Activated CD4-positive, alpha-beta T cell treated with anti-CD3 and anti-CD28 coated beads, Interleukin-2, amount 50 U/mL, for 48 hours (primary cell): ENCODE measurements at places on chromosomes 5 and 9.

DNA sequence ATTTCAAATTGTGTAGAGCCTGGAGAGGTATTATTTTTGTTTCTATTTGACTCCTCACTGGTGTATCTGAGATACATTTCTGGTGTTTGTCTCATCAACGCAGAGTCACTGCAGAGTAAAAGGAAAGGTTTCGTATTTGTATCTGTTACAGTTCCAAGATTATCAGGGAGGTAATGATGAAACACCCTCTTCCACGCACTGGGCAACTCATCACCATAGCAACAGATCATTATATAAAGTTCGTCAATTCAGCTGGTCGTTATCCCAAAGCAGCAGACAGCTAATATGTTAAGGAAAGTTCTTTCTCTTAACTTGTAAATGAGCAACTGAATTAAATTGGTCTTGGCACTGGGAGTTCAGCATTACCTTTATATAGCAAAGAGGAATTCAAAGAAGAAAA lies 513.5 kb downstream of the MTRR start:
- no peak for DNase-seq

DNA sequence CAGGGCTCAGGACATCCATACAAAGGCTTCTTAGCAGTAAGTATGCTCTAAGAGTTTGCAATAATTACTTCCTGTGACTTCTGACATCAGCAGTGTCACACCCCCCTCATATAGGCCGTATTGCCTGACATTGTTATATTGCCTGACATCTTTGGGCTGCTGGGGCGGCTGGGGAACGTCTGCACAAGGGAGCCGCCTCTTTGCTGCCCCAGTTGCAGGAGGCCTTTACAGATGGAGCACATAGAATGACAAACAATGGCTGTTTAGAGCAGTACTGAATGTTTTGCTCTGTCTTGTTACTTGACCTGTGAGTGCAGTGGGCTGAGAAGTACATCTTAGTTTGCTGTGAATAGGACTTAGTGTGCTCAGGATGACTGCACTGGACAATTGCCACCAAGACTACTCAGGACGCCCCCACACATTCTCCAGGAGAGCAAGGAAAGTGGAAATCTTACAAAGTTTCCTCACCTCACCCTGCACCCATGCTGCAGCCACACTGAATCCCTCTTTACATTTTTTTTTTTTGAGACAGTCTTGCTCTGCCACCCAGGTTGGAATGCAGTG lies 65.4 kb upstream of the SPOCK1 start:
- DNase-seq = no peak

DNA sequence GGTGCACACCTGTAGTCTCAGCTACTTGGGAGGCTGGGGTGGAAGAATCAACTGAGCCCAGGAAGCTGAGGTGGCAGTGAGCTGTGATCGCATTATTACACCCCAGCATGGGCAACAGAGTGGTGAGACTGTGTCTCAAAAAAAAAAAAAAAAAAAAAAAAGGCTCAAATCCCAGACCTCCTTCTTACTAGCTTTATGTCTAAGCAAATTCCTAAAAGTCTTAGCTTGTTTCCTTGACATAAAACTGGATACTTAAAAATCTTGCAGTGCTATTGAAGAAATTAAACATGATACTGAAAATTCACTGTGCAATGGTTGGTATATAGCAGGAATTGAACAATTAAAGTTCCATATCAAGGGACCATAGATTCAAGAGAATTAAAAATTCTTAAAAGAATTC lies 45.0 kb downstream of the PCDHGC5 start:
- DNase-seq = no peak

DNA sequence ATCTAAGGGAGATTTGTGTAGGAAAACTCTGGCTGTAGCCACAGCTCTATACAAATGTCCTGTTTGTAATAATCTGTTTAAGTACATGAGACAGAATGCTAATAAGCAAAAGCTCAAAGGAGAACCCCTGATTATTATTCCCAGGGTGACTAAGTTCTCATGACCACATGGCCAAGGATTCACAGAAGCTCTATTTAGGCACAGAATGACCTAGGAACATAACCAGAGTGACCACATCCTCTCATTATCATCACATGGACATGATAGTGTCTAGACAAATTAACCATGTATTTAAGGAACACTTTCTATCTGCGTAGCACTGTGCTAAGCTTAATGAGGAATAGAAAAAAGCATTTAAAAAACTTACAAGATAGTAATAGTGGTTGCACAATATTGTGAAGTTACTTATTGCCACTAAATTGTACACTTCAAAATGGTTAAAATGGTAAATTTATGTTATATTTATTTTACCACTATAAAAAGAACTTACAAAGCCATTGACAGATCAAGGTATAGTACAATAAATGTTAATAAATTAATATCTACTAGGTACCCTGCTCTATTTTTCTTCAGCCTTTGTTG lies 56.3 kb downstream of the STX17 start:
- no peak for DNase-seq

GRCh38 chr9:95852059-95853032 lies 23.1 kb upstream of the ERCC6L2 start:
- no peak for DNase-seq

GRCh38 chr5:98727686-98728085 lies 45.8 kb upstream of the RGMB start:
- DNase-seq = no peak

DNA sequence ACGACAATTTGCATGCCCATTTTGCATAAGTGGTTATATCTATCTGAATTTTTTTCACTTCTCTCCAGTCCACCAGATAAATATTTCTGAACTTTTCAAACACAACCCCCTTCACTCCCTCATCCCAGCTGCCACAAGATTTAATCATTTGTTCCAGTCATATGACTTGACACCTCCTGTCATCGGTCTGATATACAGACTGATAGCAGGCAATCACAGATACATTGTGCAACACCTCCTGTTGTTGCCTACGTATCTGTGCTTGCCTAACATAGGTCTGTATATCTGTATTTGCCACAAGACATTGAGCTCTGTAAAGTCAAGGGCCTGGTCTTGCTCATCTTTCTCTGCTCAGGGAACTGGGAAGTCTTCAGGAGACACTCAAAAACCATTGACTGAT lies 65.6 kb downstream of the GNA14 start:
- no peak for DNase-seq

DNA sequence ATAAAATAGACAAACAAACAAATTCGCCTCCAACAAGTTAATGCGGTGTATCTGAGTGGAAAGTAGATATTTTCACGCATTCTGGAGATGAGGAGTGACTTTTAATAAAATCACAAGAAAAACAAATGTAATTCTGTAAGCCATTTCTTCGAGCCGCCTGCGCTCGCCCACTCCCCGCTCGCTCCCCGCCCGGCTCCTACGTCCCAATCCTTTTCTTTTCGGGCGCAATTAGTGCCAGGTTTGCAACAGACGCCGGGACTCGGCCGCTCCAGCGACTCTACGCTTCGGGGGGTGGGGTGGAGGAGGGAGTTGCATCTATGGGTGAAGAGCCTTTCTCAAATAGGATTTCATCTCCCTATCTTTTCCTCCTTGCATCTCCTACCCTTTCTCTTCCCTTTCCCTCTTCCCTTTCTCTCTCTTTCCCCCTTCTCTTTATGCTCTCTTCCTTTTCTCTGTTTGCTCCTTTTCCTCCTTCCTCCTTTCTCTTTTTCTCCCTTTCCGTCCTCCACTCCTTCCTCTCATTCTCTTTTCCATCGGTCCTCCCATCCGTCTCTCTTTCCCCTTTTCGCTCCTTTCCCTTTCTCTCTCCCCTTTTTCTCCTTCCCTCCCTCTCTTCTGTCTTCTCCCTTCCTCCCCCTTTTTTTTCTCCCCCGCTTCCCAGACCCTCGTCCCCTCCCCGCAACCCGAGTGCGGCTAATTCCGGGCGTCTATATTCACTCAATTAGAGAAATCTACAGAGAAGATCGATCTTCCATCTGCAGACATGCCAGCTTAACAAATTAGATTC lies 6.1 kb upstream of the OTP start:
- DNase-seq = no peak

DNA sequence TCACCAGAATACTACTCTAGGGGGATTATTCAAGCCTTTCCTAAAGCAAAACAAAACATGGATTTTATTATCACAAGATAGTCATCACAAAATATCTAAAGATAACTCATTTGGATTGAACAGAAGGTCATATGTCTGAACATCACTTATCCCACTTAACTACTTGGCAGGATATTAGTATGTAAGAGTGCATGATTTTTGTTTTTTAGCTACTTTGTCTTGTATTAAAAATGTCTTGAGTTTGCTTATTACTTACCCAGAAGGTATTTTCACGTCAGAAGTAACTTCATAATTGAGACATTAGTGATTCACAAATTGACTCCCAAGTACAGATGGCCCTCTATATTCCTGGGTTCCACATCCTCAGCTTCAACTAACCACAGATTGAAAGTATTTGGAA lies 113.8 kb downstream of the TLE4 start:
- no peak for DNase-seq

DNA sequence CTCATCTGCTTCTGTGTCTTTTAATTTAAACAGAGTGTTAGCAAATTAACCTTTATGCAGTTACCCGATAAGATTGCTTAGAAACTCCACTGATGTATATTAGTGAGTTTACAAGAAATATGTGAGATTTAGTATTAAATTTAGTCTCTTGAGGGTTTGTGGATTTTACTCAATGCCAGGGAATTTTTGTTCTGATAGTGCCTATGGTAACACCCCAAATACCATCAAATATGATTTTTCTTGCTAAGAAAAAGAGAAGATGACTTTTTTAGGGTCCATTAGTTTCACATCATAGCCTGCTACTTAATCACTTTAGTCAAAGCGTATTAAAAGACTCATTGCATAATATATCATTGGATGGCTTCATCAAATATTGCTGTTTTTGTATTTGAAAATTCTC lies 224.9 kb downstream of the PCSK5 start:
- DNase-seq = no peak

DNA sequence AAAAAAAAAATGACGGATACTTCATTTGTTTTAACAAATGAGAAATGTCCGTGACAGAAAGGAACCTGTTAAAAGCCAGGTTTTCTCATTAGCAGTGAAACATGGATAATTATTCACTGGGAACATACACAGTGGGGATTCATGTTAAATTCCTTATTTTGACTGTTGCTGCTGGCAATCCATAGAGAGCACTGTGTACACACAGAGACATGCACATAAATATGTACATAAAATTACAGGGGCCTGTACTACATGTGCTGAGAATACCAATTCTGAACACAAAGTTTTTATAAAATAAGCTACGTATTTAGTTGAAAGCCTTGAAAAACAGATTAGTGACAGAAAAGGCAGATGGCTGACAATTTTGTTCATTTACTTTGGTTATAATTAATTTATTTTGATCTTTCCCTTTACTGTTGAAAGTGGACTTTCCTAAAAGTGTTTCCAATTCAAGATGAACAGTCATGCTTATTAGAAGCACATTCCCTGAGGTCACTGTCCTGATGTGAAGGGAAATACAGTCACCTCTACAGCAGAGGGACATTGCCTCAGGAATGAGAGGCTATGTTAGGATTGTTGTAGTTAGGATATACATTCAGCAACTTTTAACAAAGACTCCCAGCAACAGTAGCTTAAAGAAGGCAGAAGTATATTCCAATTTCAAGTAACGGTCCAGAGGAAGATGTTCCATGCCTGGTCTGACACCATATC lies 166.7 kb downstream of the SAXO1 start:
- no peak for DNase-seq

DNA sequence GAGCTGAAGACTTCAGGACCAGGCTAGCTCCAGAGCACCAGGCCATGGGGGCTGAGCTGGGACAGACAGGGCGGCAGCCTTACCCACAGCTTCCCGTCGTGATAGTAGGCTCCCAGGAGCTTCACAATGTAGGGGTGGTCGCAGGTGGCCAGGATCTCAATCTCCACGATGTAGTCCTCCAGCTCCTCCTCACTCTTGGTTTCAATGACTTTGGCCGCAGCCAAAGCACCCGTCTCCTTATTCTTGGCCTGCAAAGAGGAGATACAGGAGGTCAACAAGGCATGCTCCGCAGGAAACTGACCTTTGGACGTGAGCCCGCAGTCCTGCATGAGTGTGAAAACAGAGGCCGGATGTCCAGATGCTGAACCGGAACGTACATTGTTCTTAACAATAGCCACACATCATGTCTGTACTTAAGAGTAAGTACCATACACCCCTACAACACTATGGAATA lies 31.5 kb downstream of the STK10 start:
- no peak for DNase-seq

- no peak for DNase-seq
Measured at GRCh38 chr5:123721675-123722276, 209.8 kb downstream of the CSNK1G3 start.

- DNase-seq = no peak
Measured at GRCh38 chr5:111930449-111930848, 173.5 kb upstream of the NREP start.

- no peak for DNase-seq
Measured at GRCh38 chr5:104018299-104018698, 455.7 kb upstream of the NUDT12 start.

- DNase-seq = no peak
Measured at GRCh38 chr9:93597871-93598646, 21.7 kb downstream of the PHF2 start.

GRCh38 chr9:98108531-98109031 lies 10.4 kb downstream of the TRIM14 start:
- DNase-seq = no peak

DNA sequence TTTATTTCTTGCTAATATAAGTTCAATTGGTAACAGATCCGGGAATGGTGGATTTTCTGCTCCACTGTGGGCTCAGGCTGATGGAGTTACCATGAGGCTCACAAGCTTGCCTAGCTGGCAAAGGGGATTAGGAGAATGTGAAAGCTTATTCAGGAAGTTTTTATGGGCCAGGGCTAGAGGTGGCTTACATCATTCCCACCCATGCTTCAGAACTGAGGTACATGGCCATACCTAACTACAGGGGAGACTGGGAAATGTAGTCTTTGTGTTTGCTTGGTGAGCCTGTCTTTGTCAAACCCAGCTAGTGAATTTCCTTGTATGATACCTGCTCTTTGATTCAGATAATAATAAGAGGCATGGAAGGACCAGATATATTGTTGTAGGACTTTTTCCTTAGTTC lies 105.9 kb upstream of the DHFR start:
- DNase-seq = no peak

DNA sequence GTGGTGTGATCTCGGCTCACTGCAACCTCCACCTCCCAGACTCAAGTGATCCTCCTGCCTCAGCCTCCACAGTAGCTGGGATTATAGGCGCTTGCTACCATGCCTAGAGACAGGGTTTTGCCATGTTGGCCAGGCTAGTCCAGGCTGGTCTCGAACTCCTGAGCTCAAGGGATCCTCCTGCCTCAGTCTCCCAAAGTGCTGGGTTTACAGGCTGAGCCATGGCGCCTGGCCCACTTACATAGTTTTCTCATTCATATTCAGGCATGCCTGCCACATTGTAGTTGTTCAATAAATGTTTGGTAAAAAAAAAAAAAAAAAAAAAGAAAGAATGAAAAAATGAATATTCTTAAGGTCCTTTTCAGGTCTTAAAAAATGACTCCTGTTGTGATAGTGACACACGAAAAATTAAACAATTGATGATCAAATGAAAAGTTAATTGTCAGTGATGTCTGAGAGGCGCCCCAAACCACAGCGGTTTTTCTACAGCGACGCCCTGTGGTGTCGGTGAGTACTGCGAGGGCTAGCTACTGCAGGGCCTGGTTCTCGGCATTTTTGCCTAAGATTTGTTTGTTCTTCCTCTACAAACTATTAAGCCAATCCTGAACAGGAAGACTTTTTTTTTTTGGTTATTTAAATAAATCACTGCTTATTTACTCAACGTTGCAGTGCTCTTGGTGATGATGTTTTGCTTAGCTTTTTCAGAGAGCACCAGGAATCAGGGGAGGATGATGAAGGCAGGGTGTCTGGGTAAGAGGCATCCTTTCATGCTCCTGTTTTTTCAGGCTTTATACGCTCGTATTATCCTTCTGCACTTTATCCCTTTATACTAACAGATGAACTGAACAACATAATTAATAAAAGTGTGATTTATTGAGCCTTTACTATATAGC lies 67.0 kb upstream of the DPYSL3 start:
- DNase-seq = peak; percentile 59
